Uterus (tissue), 4 donors: ENCODE measurements at places on chromosomes 1 and 21. TPM values are rescaled to one million over a fixed set of nuclear protein-coding genes. Genes with fewer than 3 reads are reported as not detected.

The EDARADD gene
- 1.2 TPM for total RNA-seq

The FCRL2 gene
- total RNA-seq: 0.67 TPM

The OR6K3 gene
- total RNA-seq: not detected

The SPOCD1 gene
- 1.5 TPM for total RNA-seq

The CORT gene
- not detected for total RNA-seq

The EPHA8 gene
- total RNA-seq: not detected

The MARK1 gene
- total RNA-seq: 13.5 TPM

The LPGAT1 gene
- 50.3 TPM for total RNA-seq

The LRRC38 gene
- total RNA-seq: not detected
